AG09309 (cell line): ENCODE measurements at places on chromosomes 4 and X.
A peak's percentile ranks its signal among the peaks of the same experiment; 100 is the strongest.

GRCh38 chr4:72631296-72631695 is 62.3 kb upstream of the ADAMTS3 start:
- peak; percentile 53 for DNase-seq

- no peak for DNase-seq
Observed at GRCh38 chr4:121156822-121157769, 7.0 kb downstream of the TNIP3 start.

- no peak for DNase-seq
Observed at GRCh38 chr4:71570492-71570891, 213.4 kb downstream of the GC start.

- DNase-seq = no peak
Observed at GRCh38 chr4:113050371-113050755, 910 bp downstream of the ANK2 start.

DNA sequence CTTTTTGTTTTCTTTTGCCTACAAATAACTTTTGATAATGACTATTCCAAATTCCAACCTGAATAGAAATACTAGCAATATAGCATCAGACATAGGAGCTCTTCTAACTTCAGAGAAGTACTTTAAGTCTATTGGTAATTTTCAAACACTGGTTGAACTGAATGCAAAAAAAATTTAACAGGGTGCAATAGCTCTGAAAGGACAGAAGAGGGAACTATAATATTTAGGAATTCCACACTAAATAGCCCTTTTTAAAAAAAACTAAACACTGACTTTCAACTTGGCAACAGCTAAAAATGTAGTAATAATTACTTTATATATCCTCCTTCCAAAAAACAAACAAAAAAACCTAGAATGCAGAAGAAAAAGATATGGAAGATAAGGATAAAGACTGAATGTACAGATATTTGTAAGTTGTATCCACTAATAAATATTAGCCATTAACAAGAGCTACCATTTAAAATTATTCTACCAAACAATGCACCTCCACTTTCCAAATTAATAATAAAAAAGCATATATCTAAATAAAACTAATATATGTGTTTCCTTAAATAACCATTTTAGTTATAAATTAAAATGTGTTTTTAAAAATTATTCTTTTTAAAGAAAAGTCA is 81.4 kb downstream of the FBXW7 start:
- DNase-seq = no peak

- no peak for DNase-seq
Observed at GRCh38 chrX:39636481-39636880, 461.3 kb downstream of the BCOR start.

DNA sequence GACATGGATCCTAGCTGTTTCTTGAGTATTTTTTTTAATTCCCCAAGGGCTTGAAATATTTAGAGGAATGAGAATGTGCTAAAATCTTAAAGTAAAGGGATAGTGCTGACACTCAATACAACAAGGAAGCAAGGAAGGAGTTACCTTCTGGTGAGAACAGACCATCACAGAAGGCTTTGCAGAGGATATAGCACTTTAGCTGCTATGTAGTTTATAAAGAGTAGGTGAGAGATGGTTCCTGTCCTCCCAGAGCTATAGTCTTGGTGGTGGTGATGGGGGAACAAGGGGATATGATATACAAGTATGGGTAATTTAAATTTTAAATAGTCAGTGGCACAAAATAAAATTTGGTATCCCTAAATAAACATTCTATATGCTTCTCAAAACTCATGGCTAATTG is 47.6 kb downstream of the MTHFD2L start:
- no peak for DNase-seq

DNA sequence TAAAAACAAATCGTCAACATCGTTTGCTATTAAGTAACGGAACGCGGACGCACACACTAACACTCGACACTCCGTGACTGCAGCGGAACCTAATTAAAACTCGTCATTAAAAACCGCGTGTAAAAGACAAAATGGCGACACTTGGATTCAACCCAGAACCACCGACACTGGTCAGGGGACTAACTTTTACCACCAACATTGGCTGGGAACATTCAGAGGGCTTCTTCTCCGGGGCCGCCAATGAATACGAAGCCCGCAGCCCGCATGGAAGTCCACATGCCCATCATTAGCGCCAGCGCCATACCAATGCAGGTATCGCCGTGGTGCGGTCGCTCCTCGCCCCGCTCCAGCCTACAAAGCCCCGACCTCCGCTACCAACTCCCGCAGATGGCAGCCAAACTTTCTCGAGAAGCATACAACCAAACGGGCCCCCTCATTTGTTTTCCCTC is 498 bp downstream of the RBMX start:
- no peak for DNase-seq

GRCh38 chrX:39936886-39937770 is 160.6 kb downstream of the BCOR start:
- no peak for DNase-seq

- no peak for DNase-seq
Observed at GRCh38 chr4:96827086-96827485, 987.2 kb downstream of the PDHA2 start.

DNA sequence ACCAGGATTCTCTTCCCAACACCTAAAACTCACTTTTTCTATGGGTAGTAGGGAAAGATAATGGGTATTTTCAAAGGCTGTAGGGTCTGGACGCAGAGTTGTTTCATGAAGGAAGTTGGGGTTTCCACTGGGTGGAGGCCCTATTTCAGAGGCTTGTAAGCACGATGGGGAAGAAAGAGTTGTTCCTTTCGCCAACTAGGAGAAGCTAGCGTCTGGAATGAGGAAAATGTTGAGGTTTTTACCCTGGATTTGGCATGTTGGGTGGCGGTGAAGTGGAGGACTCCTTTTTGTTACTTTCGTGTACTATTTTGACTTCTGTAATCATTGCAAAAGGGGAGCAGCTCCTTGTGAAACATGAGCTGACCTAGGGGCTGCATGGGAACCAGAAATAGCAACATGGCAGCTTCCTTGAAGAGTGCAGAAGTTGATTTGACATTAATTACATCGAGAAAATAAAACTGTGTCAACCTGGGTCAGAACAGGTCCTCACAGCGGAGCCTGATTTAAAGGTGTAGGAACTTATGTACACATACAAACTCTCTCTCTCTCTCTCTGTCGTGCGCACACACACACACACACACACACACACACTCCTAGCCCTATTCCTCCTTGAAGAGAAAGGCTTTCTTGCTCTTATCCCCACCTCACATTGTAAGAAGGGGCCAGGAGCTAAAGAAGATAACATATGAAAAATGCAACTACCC is 19.1 kb downstream of the VSIG4 start:
- no peak for DNase-seq

DNA sequence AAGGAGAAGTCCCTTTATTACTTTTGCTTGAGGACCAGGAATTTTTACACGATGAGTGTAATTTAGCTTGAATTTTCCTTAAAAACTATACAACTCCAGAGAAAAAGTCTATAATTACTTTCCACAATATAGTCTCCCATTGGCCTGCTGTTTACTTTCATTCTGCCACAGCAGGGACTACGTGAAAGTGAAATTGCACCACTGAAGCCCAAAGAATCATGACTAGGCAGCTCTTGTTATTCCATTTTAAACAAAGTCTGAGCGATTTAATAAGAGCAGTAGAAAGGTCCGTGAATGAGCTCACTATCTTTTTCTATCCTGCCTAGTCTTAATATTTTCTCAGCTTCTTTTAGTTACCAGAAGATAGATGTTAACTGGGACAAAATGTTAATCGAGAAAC is 68.6 kb downstream of the ADGRG4 start:
- DNase-seq = no peak

DNA sequence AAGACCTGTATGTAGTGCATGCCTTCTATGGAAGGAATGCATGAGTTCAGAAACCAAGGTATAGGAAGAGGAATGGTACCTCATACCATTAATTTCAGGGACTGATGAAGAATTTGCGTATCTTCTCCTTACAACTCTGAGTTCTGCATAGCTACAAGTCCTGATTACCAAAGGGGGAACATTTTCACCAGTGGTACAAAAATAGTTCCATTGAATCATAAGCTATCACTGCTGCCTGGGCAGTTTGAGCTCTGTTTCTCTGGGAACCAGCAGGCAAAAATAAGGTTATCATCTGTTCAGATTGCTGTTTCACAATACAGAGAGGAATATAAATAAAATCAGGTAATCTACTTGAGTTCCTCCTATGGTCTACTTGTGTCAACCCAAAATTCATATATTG is 77.9 kb upstream of the GNPDA2 start:
- no peak for DNase-seq

- DNase-seq = no peak
Observed at GRCh38 chrX:110167952-110168451, 149.9 kb downstream of the AMMECR1 start.
